Thoracic aorta (tissue), 2 donors: ENCODE measurements at places on chromosomes 12 and 14. TPM values are rescaled to one million over a fixed set of nuclear protein-coding genes. Genes with fewer than 3 reads are reported as not detected.

The RFX4 gene
- total RNA-seq: not detected

The TULP3 gene
- total RNA-seq: 30.8 TPM

The SCN8A gene
- not detected for total RNA-seq

The PTCSC3 gene
- not detected for total RNA-seq

The GPR137C gene
- 0.14 TPM for total RNA-seq

- H3K4me3 ChIP-seq: no peak overlapping the region
- H3K27ac ChIP-seq: no peak overlapping the region
- no peaks in the 10 kb centered on the region for H3K27me3 ChIP-seq
Observed at GRCh38 chr14:36130186-36130585, 46.3 kb downstream of the PTCSC3 start.

- H3K4me1 ChIP-seq: no peaks in the 10 kb centered on the region
- no peak overlapping the region for H3K4me3 ChIP-seq
- H3K36me3 ChIP-seq: no peaks in the 10 kb centered on the region
- DNase-seq: no peak
- no peaks in the 10 kb centered on the region for H3K27me3 ChIP-seq
Observed at GRCh38 chr12:65557438-65558181, 266.7 kb upstream of the HMGA2 start.

DNA sequence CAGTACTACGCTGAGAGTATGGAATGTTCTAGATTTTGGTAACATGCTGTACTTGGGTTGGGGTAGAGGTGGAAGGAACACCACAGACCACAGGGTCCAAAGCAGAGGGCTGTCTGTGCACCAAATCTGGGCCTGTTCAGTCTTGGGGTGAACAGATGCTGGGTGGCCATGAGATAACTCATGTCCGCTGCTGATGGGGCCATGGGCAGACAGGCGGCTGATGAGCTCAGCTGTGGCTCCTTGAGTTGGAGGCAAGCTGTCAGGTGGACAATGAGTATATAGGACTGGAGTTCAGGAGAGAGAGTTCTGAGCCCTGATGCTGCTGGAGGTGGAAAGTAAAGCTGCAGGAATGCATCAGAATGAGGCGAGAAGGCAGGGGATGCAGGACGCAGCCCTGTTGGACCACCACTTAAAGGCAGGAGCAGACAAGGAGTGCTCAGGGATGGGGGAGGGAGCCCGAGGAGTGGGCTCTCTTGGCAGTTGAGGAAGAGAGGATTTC lies 6.2 kb downstream of the SMIM41 start:
- no peak overlapping the region for H3K4me3 ChIP-seq
- no peak for DNase-seq
- H3K27me3 ChIP-seq: no peaks in the 10 kb centered on the region

GRCh38 chr14:67583711-67584644 lies 16.1 kb downstream of the PIGH start:
- no peak for DNase-seq
- H3K4me1 ChIP-seq: no peaks in the 10 kb centered on the region
- no peak overlapping the region for H3K4me3 ChIP-seq

DNA sequence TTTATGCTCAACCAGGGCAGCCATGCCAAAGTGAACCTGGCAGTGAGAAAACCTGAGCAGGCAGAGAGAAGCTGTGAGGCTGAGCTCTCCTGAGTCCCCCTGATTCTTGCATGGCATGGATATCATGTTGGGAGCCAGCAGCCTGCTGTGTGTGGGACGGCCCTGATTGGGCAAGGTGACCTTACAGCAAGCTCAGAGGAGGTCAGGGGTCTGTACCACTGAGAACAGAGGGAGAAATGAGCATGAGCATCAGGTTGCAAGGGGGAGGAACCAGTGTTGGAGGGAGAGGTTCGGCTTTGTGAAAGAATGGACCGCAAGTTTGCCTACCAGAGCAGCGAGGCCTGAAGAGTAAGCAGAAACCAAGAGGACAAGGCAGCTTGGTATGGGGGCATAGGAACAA lies 59.1 kb upstream of the PTGR2 start:
- no peaks in the 10 kb centered on the region for H3K27me3 ChIP-seq
- no peak for DNase-seq
- H3K27ac ChIP-seq: no peak overlapping the region
- H3K4me1 ChIP-seq: peaks cover 49% of the 10 kb centered on the region
- no peaks in the 10 kb centered on the region for H3K36me3 ChIP-seq
